NCI-H187 (cell line): ENCODE measurements at places on chromosomes 5 and 9.

DNA sequence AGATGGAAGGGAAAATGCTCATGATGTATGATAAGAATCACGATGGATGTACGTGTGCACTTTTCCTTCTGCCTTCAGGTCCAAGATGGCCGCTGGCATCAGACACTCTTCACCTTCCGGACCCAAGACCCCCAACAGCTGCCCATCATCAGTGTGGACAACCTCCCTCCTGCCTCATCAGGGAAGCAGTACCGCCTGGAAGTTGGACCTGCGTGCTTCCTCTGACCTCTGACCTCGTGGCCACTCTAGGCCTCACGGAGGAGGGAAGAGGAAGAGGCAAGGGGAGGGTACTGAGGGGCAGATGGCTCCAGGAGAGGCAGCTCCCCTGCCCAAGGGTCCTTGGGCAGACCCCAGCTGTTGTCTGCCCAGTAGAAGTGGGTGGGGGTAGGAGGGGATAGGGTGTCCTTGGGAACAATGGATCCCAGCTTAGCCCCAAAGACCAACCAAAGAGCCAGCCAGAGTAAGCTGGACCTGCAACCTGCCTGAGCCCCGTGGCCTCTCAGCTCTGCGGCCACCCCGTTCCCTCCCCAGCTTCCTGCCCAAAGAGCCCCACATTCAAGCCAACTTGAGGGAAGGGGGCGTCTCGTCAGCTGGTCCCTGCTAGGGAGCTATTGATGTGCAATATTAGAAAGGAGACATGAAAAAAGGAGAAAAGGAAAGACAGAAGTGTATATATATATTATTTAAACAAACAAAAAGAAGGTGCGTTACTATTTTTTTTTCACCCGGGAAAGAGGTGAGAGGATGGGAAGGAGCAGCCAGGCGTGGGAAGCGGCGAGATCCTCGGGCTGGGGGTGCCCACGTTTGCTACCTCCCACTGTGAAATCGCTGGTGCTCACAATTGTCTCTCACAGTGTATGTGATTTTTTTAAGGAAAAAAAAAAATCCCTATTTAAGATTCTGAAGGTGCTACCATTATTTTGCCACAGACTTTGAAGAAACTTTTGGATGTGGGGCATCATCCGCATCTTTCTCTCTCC lies 12.1 kb upstream of the ORM1 start:
- no peak for DNase-seq

DNA sequence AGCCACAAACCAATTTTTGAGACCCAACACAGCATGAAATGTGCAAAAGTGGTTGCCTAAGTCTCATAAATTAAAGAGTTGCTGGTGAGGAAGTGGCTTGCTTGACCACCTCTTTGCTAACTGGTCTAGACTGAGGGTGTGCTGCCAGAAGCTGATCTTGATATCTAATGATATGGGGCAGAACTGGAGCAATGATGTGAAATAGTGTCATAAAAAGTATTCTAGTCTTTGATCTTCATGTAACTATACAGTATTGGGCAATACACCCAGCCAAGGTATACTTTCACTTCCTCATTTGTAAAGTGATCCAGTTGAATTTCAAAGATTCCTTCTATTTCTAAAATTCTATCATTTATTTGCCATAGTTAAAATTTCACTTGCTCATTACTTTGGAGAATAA lies 5.9 kb upstream of the YTHDC2 start:
- DNase-seq = no peak

DNA sequence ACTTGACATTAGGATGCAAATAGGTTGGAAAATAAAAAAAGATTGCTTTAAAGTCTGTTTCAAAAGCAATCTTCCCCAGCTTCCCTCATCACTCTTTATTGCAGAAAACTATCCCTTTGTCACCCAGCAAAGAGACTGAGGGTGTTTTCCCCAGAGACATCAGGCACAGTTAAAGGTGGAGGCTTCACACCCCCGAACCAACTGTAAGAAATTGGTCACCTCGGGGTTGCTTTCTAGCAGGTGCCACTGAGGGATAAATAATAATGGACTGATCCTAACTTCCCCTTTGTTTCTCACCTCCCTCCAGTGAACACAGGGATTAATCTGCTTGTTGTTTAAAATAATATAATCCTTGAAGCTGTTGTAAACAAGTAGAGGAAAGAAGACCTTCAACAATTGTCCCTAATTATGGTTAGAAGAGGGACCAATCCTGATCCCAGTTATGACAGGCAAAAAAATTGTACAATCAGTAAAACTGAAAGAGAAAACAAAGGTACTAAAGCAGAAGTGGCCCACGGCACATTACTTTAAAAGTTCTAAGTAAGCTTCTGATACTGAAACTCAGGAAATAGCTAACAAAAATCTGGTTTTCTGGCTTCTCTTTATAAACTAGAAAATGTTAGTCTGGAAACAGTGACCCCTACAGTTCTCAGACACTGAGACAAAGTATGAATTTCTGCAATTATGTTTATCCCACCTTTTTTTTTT lies 6.6 kb upstream of the PCSK1 start:
- no peak for DNase-seq

- DNase-seq = no peak
Observed at GRCh38 chr9:76419782-76420380, 25.7 kb upstream of the RFK start.

GRCh38 chr9:110958847-110959246 lies 79.4 kb downstream of the LPAR1 start:
- no peak for DNase-seq

- DNase-seq = no peak
Observed at GRCh38 chr9:98147582-98147981, 28.6 kb upstream of the TRIM14 start.

DNA sequence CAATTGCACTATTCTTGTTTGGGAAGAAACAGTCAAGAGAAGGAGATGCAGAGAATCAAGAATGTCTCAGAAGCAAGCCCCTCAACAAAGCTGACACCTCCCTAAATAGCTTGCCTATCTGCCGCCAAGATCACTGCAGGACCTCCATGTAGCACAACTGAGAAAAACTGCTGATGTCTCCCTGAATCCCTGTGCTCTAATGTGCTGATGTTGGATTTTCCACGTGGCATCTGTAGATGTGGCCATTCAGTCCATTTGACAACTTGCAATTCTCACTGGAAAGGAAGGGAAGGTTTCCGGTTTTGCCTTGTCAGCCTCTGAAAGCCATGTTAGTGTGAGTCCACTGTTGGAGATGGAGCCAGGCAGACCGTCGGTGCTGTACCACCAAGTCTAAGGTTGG lies 374.0 kb downstream of the DIRAS2 start:
- DNase-seq = no peak

DNA sequence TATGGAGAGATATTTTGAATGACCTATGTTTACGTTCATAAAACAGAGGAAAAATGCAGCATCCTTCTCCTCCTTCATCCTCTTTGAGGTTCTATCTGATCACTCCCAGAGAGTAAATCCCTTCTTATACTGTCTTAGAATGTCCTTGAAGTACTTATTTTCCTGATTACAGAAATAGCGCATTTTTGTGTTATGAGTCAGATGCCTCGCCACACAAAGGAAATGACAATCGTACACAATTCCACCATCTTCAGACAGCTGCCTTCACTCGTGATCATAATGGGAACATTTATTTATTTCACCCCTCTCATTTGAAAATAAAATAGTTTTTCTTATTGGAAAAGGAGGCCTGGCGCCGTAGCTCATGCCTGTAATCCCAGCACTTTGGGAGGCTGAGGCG lies 2.4 kb upstream of the GLT6D1 start:
- no peak for DNase-seq

DNA sequence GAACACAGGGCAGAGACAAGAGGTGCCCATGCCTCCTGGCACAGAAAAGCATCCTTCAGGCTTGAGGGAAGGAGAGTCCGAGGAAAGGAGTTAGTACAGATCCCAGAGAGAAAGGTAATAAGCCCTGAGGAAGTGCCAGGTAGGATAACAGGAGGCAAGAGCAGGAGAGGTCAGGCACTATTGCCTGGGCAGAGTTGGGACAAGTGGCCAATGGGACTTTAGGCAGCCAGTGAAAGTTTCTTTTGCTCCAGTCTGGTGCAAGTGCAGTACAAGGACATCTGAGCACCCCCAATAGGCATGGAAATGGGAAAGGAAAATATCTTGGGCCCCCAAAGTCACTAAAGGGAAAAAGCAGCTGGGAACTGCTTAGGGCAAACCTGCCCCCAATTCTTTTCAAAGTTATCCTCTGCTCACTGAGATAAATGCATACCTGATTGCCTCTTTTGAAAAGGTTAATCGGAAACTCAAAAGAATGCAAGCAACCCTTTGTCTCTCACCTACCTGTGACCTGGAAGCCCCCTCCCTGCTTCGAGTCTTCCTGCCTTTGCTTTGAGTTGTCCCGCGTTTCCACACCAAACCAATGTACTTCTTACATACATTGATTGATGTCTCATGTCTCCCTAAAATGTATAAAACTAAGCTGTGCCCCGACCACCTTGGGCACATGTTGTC lies 46.5 kb downstream of the ELOVL7 start:
- DNase-seq = no peak

GRCh38 chr9:130962418-130963316 lies 23.6 kb upstream of the FIBCD1 start:
- no peak for DNase-seq

DNA sequence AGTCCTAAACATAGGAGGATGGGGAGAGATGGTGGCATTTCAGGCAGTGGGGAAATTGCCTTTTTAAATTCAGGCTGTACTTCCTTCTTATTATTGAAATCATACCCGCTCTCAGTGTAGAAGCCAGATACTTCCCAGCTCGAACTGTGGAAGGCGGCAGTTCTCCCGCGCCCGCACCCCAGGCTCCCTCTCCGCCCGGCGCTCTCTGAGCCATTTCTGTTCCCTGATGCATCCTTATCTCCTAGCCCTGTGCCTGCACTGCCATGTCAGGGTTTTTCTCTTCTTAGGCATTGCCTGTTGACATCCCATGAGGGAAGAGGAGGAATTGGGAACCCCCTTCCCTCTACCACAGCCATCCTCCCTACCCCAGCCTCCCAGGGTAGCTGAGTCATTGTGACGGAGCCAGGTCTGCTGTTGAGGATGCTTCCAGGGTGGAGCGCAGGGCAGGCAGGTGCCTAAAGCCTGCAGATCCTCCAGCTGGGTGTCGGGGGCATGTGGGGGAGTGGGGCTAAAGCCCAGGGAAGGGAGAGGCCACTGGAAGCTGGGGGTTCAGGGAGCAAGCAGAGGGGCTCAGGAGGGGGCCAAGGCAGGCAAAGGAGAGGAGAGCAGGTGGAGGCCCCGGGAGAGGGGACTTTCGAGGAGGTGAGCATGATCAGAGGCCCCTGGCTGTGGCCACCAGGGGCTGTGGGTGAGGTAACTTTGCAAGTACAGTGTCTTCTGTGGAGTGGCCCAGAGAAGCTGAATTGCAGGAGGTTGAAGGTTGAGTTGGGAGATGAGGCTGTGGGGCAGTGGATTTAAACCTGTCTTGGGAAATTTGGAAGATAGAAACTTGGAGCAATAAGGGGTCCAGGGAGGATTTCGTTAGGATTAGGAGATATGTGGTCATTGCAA lies 16.2 kb downstream of the LAMC3 start:
- no peak for DNase-seq

- DNase-seq = no peak
Observed at GRCh38 chr5:2523180-2523579, 228.3 kb downstream of the IRX2 start.

DNA sequence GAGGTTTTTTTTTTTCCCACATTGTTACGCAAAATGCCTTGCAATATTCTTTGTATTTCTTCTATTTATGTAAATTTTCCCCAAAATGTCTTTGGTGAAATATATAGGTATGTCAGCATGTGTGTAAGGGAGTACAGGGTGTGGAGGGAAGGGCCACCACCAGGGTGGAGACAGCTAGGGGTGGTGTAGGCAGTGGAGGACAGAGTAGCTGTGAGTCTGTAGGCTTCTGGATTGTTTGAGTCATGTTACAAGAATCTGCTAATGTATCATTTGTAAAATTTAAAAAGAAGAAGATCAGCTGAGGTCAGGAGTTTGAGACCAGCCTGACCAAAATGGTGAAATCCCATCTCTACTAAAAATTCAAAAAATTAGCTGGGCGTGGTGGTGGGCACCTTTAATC lies 175.5 kb downstream of the NXNL2 start:
- no peak for DNase-seq

DNA sequence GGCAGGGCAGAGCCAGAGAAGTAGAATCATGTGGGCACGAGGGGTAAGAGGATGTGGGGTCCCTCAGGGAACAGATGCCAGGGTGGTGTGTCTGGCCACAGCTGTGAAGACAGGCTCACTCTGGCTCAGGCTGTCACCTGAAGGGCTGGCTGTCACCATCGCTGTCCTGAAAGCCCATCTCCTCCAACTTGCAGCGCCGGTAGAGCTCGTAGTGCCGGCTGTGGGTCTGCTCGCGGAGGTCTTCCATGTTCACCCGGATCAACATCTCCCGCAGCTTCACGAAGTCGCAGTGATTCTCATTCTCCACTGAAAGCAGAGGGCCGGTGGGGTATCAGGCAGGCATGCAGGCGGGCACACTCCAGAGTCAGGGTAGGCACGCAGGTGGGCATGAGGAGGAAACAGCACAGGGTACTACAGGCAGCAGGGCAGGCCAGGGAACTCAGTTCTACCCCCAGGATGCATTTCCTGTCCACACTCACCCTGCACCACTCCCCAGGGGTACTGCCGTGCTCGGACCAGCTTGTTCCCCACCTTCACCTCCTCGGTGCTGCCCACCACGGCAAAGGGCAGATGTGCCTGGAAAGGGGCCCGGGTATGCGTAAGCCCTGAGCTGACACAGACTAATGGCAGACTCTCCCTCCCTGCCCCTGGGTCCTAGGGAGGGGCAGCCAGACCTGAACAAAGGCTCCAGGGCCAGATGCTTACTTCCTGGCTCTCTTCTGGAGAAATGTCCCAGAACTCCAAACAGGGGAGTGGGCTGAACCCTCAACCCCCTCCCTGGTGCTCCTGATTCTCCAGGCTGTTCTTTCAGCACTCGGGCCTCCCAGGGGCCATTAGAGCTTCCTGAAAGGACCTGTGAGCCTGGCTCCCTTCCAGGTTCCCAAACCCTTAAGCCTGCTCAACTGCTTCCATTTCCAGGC lies 14.4 kb downstream of the CCNI2 start:
- DNase-seq = no peak

GRCh38 chr9:112921549-112921948 lies 30.9 kb upstream of the SLC46A2 start:
- no peak for DNase-seq

GRCh38 chr9:110842169-110842568 lies 173.6 kb downstream of the MUSK start:
- DNase-seq = no peak

GRCh38 chr9:15157381-15157780 lies 149.6 kb downstream of the TTC39B start:
- no peak for DNase-seq

- DNase-seq = no peak
Observed at GRCh38 chr9:110029429-110029955, 178.5 kb downstream of the C9orf152 start.
